ENCODE measurements at places on chromosomes 7 and 10. TPM values are rescaled to one million over a fixed set of nuclear protein-coding genes. Genes with fewer than 3 reads are reported as not detected.

GRCh38 chr7:87919875-87920274, 14.2 kb upstream of the ADAM22 start:
- DNase-seq: no peak

Gene CLCN1
- total RNA-seq: 0.11 TPM

DNA sequence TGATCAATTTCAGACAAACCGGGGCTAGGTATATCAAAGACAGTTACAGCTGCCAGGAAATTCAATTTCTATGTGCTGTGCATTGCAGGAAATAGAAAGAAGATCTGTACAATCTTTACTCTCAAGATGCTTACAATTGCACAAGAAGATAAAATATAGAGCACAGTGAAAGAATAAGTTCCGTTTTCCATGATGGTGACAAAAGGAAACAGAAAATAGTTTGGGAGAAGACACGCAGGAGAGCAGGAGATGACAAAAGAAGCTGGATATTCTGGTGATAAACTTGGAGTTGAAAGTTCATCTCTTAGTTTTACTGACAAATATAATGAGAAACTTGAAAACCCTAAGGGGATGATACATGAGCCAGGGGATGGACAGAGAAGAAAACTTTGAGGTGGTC, 646.0 kb downstream of the PARD3 start:
- DNase-seq: no peak

GRCh38 chr10:104337521-104337984, 712 bp downstream of the ITPRIP start:
- DNase-seq: no peak

Gene SLC39A12
- total RNA-seq: not detected
